ENCODE measurements at places on chromosomes 4 and X.

DNA sequence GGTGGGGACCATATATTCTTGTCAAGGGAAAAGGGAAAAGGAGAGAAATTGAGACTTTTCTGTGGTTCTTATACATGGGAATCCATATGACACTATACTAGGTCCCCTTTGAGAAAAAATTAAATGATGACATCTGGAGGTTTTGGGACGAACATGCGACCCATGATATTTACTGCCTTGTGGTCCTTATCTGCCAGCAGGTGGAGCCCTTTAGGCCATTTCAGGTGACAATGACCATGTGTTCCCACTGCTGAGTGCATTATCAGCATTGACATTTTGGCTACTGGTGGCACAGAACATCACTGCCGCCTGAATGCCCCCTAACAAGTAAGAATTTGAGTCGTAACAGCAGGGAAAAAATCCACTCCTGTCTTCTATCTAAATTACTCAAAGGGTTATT is 843.4 kb downstream of the FSTL5 start:
- DNase-seq = no peak

DNA sequence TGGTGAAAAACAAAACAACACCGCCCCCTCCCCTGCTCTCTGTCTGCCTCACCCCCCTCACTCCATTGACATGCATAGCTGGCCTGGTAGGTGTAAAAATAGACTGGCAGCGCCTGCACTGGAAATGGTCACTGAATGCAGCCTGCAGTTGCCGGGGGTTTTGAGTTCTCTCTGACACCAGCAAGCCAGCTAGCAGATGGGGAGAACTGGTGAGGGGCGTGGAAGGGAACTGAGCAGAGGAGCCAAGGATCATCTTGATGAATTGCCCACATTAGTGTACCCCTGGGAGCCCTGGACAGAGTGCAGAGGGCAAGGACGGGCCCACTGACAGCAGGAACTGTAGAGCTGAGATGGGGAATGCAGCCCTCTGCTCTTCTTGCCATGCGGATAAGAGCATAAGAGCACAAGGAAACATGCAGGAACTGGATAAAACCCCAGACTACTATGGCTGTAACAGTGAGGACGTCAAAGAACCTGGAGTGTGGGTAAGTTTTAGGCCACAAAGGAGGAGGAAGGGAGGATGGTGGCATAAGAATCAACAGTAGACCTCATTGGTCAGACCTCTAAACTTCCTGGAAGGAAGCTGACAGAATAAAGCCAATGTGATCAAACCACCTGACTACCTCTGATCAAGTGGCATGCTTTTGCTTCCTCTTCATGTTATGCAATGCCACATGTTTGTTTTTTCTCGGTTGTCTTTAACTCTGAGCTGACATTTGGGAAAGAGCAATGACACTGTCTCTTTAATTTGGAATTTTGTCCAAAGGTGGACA is 96.3 kb downstream of the ANK2 start:
- no peak for DNase-seq

- DNase-seq = no peak
Measured at GRCh38 chr4:79982601-79983322, 90.3 kb downstream of the ANTXR2 start.

GRCh38 chr4:140271553-140271952 is 101.9 kb upstream of the SCOC start:
- no peak for DNase-seq

GRCh38 chr4:13399257-13399656 is 84.9 kb downstream of the RAB28 start:
- DNase-seq = no peak

GRCh38 chr4:184348311-184349233 is 125.8 kb downstream of the IRF2 start:
- no peak for DNase-seq

DNA sequence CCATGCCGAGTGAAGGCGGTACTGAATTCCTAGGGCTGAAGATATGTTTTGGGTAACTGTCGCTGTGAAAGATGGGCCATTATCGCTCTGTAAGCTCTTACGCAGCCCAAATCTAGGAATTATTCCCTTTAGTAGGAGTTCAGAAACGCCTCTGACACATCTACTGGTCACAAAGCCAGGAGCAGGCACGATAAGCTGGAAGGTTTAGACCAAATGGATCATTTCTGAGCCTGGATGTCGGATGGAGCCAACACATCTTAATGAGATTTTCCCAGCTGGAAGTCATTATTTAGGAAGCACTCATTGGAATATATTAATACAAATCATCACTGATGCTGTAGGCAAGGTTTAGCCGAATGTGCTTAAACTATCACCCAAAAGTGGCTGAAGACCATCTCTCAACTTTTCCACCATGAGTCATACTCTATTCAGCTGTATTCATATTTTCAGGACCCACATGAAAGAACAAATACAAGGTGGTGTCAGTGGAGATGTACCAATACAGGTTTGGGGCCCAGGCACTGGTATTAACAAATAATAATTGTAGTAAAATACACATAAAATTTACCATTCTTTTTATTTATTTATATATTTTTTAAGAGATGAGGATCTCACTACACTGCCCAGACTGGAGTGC is 34.2 kb upstream of the ATRX start:
- no peak for DNase-seq

GRCh38 chr4:141759796-141760425 is 123.5 kb downstream of the IL15 start:
- DNase-seq = no peak

GRCh38 chrX:53438832-53439230 is 4.7 kb upstream of the HSD17B10 start:
- no peak for DNase-seq

GRCh38 chrX:139750390-139750789 is 42.4 kb upstream of the MCF2 start:
- no peak for DNase-seq

GRCh38 chr4:75343333-75343732 is 170.9 kb downstream of the RCHY1 start:
- DNase-seq = no peak

- DNase-seq = no peak
Measured at GRCh38 chrX:82384401-82384800, 1123.7 kb upstream of the POU3F4 start.

DNA sequence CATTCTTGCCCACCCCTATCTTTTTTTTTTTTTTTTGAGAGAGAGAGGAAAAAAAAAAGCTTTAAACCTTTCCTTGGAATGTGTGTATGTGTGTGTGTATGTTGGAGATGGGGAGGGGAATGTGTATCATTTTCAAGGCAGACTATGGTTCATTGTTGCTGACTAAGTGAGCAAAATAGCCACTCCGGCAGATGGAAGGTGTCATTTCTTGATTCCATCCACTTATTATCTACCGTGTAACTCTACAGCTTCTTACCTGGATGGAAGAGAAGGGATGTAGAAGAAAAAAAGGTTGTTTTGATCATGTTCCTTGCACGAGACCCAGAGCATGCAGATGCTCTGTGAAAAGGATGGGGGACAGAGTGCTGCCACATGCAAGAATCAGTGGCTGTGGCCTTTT is 5.9 kb upstream of the GK2 start:
- no peak for DNase-seq

DNA sequence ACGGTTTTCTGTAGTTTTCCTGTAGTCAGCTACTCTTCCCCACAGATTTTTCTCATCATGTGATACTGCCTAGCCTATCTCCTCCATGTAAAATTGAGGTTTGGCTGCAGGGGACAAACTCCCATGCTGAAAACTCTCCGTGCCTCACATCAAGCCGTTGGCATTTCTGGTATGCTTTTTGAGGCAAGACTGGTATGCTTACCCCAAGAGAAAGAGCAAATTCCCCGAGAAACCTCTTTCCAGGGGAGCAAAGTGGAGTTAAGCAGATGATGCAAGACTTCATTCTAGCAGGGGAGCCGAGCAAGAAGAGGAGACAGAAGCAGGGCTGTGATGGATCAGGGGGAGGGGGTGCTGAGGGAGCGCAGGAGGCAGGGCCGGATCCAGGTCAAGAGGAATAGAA is 4.8 kb downstream of the SOWAHD start:
- no peak for DNase-seq

DNA sequence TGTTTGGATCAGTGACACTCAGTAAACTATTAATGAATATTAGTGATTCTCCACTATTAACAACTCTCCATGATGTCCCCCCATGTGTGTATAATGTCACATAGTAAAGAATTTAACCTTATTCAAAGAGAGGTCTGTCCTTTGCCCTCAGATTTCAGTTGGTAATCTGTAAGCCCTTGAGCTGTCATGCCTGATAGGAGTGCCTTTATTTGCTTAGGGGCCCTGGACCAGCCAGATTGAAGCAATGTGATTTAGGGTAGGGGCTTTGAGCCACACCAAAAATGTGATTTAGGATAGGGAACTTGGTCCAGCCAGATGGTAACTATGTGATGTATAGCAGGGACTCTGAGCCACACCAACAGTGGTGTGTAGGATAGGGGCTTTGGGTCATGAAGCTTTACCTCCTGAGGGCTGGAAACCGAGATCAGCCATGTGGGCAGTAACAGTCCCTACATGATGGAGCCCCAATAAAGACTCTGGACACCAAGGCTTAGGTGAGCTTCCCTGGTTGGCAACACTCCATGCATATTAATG is 44.3 kb upstream of the PAGE4 start:
- no peak for DNase-seq

DNA sequence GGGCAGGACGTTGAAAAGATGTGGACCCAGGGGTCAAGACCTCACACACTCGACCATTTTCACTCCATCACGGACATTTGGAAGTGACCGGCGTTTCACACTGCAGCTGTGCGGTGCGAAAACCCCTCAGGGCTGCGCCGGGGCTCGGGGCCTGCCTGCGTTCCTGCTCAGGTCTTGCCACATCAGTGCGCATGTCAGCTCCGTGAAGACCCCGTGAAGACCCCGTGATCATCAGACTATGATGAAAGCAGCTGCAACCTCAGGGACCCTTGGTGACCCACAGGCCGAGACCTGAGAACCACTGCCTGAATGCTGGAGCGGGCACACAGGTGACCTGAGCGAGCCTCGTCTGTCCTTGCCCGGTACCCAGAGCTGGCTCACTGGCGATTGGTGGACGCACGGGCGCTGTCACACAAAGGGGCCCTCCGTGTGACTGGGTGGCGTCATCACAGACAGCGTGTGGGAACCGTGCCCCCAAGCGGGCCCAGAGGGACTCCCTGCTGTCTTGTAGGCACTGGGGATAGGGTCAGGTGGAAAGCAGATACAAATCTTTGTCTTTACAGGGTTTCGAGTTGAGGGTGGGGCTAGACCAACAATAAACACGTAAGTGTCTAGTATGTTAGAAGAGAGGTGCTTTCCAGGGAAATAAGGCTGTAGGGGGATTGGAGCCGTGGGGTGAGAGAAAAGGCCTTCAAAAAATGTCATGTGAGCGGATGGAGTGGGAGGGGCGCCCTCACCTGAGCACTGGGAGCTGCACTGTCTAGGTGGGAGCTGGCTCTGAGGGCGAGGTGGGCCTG is 12.7 kb downstream of the MSANTD1 start:
- no peak for DNase-seq

DNA sequence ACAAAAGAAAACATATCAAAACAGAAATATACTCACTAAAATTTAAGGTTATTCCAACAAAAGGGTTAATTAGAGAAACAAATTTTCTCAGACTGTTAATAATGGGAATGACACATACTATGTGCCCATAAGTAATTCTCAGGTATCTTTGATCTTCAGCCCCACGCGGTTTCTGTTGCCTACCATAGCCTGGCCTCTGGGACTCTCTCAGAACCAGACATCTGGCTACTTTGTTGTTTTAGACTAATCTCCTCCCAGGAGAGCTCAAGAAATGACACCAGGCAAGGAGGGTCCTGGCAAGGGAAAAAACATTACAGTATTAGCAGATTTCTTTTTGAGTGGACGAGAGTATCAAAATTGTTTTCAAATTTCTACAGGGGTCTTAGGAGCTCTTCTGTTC is 43.7 kb downstream of the SLC10A7 start:
- no peak for DNase-seq

GRCh38 chr4:96103086-96103485 is 263.2 kb downstream of the PDHA2 start:
- no peak for DNase-seq

GRCh38 chr4:6329478-6330383 is 60.1 kb downstream of the WFS1 start:
- no peak for DNase-seq

DNA sequence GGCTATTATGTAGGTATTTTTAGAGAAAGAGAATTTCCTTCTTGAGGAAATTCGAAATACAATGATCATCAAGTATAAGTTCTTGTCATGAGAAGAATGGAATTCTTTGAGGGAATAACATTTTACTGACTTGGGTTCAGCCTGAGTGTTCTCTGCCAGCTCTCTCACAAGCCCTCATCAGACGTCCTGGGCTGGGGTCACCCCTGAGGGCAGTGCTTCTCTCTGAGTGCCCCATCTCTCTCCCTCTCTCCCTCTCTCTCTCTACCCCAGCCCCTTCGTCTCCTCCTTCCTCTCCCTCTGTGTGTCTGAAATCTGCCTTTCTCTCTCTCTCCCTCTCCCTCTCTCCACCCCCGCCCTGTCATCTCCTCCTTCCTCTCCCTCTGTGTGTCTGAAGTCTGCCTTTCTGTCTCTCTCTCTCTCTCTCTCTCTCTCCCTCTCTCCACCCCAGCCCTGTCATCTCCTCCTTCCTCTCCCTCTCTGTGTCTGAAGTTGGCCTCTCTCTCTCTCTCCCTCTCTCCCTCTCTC is 241.7 kb upstream of the PSAPL1 start:
- DNase-seq = no peak

DNA sequence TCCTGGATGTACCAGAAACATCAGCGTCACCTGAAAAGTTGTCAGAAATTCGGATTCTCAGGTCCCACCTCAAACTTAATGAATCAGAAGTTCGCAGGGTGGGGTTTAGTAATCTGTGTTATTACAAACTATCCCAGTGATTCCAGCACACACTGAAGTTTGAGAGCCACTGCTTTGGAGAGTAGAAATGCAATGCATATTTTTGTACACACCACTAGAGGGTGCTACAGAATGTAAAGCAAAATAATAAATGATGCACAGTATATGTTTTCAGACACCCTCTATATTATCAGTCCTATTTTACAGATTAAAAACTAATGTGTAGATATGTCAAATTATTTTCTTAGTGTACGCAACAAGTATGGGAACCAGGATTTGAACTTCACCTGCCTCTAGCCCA is 2.4 kb upstream of the MORF4L2 start:
- peak; percentile 35 for DNase-seq

GRCh38 chrX:49995795-49996455 is 73.5 kb downstream of the CLCN5 start:
- DNase-seq = no peak

GRCh38 chrX:48468247-48468671 is 1.8 kb downstream of the SLC38A5 start:
- DNase-seq = no peak

Data from CD4-positive, alpha-beta T cell treated with Interleukin-4 for 4 hours (primary cell).